ENCODE measurements at places on chromosomes 5 and 9. TPM values are rescaled to one million over a fixed set of nuclear protein-coding genes. Genes with fewer than 3 reads are reported as not detected.

GRCh38 chr9:86771941-86772634 lies 175.2 kb downstream of the GAS1 start:
- no peak for DNase-seq

WWC1 gene
- total RNA-seq: 0.70 TPM

BHMT gene
- not detected for total RNA-seq

RACK1 gene
- total RNA-seq: 2,098 TPM

DNA sequence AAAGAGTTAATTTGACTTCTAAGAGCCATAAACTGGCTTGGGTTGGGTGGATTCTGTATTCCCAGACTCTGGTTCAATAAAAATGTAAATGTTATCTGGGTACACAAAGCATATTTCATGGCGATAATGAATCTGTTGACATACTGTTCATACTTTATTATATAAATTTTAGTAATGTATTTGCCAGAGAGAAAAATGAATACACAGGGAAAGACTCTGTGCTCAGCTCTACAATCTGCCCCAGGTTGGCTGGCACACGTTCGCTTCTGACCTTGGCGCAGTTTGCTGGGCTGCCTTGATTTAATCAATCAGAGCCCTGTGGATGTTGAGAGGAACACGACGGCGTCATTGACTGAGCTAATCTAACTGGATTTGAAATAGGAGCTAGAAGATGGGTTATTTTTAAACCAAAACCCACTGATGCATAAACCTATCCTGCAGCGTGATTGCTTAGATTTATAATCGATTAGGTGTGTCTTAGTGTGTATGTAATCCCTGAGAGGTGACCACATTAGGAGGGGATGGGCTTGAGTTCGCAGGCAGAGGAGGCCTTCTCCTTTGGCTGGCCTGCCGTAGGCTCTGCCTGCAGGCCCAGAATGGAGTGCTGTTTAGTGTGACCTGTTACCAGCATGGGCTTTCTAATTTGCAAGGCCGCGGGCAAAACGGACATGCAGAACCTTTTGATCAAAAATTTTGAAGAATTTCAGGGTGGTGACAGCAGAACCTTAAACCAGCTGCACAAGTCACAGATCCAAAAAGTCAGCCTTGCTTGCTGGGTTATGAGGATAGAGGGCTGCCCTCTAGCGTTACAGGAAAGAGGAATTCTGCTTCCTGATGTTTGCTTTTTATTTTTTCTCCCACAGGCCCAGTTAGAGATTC lies 3.9 kb upstream of the ADCY2 start:
- no peak for DNase-seq

DNA sequence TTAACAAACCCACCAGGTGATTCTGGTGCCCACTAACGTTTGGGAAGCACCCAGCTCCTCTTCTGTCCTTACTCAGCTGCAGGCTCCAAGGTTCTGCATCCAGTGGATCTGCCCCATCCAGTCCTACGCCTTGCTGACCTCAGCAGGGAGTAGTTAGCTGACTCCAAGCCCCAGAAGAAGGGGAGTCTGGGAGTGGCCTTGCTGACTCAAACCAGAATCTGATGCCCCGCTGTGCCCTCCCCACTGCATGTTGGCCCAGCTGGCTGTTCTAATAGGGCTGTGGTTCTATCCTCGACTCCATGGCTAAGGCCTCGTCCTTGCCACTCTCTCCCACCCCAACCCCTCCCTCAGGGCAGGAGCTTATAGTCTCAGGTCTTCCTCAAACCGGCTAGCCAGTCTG lies 136.3 kb downstream of the TTLL11 start:
- no peak for DNase-seq

F12 gene
- 2.2 TPM for total RNA-seq

Data from activated T-helper 1 cell treated with anti-CD3 and anti-CD28 coated beads, Interleukin-12 subunit alpha, Interleukin-12 subunit beta, Interleukin-2, Interleukin-4 antibody, amounts not matched to agents 30 ng/mL and 10 ng/mL and 1 ng/mL, durations not matched to agents 14 hours and 24 hours and 36 hours (primary cell).